Cardiac fibroblast (primary cell): ENCODE measurements at places on chromosomes 1 and 21.

DNA sequence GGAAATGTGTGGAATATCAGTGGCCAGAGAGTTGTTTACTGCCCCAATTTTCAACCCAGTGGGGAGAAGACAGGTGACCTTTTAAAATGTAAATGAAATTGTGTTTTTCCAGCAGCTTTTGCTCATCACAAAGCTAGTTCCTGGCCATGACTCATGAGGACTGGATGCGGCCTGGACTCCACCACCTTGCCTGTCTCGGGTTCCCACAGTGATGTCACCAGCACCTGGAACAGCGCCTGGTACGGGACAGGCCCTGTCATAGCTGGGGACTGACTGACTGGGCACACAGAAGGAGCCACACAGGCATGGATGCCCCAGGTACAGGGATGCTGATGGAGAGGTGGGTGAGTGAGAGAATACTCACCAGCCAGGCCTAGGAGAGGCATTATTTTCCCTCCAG is 277.1 kb downstream of the AJAP1 start:
- DNase-seq = no peak

DNA sequence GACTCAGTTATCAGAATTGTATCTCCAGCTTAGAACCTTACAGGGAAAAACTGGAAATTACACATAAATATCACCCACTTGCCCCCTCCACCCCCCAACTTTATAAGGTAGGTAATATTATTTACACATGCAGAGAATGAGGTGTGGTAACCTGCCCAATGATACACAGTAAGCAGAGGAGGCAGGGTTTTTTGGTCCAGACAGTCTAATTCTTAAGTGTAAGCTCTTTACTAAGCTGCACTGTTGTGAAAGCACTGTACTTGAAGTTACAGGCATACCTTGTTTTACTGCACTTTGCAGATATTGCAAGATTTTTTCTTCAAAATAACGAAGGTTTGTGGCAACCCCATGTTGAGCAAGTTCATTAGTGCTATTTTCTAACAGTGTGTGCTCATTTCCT is 24.8 kb upstream of the MYOCOS start:
- DNase-seq = no peak

GRCh38 chr1:36432616-36433015 is 17.6 kb downstream of the OSCP1 start:
- no peak for DNase-seq

DNA sequence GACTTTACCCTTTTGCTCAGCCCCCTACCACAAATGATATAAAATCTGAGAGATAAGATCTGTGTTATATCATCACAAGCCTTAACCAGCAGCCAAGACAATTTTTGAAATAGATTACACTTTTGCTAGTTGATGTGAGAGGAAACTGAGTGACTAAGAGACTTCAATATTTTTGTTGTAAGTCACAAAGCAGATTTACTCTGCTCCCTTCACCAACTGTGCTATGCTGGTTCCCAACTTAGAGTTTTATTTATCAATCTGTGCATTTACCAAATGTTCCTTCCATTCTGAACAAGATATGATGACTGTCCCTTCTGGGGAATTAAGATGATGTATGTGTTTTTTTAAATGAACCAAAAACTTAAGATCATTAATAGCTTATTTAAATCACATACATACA is 12.1 kb upstream of the GRIK1 start:
- no peak for DNase-seq

- no peak for DNase-seq
Measured at GRCh38 chr1:187157552-187157951, 328.8 kb downstream of the PLA2G4A start.

GRCh38 chr1:26034504-26035202 is 11.3 kb downstream of the SLC30A2 start:
- no peak for DNase-seq

DNA sequence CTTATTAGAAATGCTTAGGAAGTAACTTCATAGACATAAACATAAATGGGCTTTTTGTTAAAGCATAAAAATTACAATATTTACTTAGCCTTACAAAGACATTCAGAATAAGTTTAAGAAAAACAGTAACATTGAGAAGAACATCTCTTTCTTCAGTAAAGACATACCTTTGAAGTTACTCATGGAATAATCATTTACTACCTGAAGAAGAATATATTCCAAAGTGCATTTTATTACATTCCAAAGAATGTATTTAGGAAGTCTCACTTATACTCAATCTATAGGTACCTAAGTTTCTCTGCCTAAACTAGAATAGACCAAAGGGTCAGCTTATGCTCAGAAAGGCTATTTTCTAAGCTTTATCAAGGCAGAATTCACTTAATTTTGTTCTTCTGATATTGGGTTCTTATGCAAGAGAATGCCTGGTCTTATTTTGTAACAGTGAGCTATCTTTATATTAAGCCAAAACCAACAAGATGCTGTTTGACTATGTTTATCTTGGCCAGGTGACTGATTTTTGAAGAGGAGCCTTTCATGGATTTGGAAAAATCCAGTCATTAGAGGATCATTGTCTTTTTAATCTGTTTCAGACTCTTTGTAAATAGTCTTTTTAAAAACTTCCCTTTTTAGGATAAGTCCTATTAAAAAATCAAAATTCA is 110.1 kb downstream of the OLFML2B start:
- DNase-seq = peak; percentile 83

GRCh38 chr1:56522680-56523079 is 56.7 kb downstream of the PLPP3 start:
- DNase-seq = peak; percentile 48

DNA sequence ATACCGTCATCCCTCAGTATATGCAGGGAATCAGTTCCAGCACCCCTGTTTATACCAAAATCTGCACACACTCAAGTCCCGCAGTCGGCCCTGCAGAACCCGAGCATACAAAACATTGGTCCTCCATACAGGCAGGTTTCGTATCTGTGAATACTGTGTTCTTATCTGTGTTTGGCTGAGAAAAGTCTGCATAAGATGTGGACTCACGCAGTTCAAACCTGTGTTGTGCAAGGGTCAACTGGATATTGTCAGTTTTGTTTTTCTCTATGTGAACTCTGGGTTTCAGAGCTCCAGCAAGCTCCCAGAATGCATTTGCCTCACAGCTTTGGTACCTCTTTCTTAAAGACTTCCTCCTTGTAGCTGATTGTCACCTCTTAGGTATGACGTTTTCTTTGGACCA is 100.6 kb downstream of the NR5A2 start:
- no peak for DNase-seq

GRCh38 chr1:89060091-89060490 is 4.9 kb downstream of the GBP1 start:
- no peak for DNase-seq

DNA sequence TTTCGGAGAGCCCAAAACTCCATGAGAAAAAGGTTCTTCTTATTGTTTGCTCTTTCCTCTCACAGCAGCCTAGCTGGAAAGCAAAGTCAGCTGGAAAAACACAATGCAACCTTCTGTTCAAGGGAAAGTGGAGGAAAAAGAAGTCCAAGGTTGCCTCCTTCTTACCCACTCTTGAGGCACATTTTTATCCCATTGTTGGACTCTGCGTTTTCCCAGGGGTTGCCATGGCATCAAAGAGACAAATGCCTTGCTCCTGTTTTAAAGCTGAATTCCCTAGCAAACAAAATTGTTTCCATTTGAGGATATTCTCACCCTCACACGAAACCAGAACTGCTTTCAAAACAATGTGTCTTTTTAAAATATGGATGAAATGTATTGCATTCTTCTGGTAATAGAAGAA is 45.1 kb upstream of the PALMD start:
- no peak for DNase-seq

DNA sequence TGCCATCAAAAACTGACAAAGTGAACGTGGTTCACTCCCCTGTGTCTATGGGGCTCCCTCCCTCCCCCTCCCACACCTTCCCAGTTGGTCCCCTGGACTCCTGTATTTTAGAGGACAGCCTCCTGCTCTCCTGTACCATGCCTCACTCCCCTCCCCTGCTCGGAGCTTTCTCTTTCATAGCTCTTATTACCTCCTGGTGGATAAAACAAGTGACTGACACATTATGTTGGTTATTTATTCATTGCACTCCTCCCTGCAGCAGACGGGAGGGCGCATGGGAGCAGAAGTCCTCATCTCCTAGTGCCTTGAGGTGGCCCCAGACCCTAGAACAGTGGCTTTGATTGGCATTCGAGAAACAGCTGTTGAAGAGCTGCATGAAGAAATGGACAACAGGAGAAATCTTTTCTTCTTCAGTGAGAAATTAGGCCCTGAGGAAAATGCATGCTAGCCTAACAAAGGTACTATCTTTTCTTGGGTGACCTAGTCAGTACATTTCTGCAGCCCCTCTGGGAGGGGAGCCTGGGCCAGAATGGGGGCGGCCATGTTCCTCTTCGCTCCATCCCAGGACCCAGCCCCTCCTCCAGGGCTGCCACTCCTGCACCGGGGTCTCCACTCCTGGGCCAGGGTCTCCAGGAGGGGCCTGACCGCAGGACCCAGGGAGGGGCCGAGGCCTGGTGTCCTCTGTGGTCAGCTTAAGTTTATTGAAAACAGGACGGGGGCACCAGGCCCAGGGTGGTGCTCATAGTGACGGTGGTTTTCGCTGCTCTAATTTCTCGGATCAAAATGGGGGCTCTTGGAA is 1.2 kb upstream of the TFF1 start:
- no peak for DNase-seq

- DNase-seq = no peak
Measured at GRCh38 chr1:37553598-37553926, 531 bp downstream of the SNIP1 start.

DNA sequence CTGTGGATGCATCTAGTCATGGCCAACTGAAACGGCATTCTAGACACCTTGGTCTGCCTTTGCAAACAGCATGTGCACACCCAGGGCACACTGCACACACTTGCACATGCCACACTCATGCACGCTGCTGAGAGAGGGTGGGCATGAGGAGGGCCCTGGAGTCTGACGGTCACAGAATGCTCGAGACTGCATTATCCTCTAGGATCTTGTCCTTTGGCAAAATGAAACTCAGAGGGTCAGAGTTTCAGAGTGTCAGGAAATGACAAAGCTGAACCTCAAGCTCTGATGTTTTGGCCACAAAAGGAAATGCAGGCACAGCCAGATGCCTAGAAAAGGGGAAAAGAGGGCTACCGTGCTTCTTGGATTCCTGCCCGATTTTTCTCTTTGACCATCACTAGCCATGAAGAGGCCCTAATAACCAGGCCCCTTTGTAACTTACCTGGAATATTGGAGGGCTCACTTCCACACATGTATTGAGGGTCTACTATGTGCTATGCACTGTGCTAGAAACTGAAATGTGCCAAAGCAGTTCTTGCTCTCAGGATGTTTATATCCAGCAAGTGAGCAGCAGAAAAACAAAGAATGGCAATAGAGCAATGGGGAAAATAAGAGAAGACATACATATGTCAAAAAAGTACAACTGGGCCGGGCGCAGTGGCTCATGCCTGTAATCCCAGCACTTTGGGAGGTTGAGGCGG is 65.4 kb downstream of the TOMM20 start:
- DNase-seq = no peak

- DNase-seq = peak; percentile 81
Measured at GRCh38 chr21:41564871-41565274, 56.9 kb upstream of the TMPRSS2 start.

- DNase-seq = peak; percentile 42
Measured at GRCh38 chr1:176206006-176206960, 803 bp downstream of the COP1 start.

DNA sequence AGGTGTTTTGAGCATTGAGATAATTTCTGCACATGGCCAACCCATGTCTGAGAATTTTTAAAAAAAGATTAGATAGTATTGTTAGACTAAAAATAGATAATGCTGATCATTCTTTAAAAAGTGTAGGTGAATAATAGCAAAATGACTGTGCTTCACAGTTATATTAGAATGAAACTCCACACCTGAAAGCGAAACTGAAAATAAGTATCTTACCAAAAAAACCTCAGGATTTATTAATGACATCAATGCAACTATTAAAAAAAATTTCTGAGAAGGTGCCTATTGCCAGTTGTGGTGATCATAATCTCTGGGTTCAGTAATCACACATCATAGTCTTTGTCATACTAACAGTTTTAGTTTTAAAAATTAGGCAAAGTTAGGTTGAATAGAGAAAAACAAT is 36.5 kb downstream of the PLA2G4A start:
- DNase-seq = no peak

DNA sequence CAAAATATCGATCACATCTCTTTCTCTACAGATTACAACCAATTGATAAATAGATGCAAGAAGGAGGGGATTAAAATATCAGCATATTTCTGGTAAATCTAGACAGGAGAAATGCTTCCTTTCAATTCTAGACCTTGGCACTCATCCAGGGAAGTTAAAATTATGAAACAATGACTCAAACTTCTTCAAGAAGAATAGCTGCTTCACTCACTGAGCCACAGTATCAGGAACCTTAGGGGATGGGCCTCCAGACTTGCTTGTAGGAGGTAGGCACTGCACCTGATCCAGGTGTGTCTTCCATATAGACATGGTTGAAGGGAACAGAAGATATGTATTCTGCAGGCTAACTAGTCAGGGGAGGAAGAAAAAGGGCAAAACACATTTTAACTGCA is 9.8 kb downstream of the SLAMF7 start:
- peak; percentile 37 for DNase-seq

DNA sequence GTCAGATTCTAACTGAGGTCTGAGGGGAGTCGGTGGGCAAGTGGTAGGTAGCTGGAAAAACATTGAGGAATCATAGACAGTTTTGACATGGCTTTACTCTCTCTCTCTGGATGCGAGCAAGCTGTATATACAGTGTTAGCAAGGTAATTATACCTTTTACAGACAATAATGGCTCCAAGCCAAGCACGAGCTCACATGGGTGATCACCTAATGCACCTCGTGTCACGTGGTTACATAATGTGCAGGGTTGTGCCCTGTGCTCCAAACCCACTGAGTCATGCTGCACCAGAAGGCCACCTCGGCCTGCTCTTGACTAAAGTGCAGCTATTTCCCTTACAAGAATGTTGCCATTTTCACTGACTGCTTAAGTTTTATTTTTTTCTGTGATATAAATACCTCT is 7.6 kb upstream of the CLCA2 start:
- DNase-seq = no peak

- DNase-seq = peak; percentile 79
Measured at GRCh38 chr1:17347769-17348592, 24.0 kb upstream of the PADI6 start.

- no peak for DNase-seq
Measured at GRCh38 chr1:99887890-99888289, 37.7 kb downstream of the AGL start.

GRCh38 chr1:62448221-62448933 is 11.5 kb downstream of the USP1 start:
- no peak for DNase-seq

DNA sequence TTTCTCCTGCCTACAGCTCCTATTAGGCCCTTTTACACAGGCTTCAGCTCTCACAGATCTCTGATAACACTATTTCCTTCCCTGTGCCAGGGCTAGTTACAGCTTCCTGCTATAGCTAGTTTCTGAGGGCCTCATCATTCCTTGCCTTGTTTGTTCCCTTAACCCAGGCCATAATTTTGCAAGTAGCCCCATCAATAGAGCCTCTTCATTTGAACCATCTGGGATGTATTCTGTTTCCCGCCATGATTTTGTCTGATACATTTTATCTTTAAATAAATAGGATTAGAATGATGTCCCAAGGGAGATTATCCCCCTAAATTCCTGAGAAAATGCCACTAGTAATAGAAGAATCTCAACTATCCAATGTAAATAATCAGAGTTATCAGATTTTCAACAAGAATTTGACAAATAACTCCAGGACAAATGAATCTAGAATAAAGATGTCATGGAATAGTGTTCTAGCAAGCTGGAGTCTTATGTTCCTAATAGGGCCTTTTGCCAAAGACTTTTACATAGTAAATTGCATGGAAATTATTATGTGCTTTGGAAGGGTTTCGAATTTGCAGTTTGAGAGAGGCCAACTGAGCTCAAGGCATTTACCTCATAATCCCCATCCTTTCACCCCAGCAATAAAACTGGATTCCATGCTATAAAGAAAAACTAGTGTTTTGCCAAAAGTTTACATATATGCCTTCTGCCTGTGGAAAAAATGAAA is 16.1 kb downstream of the IFT25 start:
- DNase-seq = no peak
